ENCODE measurements at places on chromosomes 12 and 14.

DNA sequence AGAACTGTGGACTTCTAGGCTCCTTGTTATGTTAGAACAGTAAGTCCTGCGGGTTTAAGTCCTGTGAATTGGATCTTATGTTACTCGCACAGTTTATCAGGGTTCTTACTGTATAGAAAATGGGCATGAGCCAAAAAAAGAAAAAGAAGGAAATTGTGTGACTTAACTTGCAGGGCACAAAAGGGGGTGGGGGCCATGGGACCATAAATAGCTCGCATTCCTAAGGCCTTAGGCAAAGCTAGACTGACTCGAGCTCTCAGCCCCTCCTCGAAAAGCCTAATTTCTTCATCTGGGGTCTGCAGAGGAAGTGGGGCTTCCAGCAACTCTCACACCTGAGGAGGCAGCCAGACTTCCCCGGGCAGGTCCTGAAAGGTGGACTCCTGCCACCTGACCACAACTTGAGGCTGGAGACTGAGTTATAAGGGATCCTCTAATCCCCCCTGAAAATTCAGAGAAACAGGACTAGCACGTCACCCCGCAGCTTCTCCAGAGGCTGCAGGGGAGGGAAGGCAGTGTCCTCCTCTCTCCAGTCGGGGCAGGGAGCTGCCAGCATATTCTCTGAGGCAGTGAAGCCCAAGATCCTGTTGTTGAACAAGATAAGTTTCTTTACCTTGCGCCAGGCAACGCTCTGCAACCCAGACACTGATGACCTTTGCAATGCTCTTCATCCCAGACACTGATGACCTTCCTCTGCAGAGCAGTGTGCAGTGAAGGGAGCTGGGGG, 280.5 kb downstream of the PCNX1 start:
- no peak for DNase-seq

DNA sequence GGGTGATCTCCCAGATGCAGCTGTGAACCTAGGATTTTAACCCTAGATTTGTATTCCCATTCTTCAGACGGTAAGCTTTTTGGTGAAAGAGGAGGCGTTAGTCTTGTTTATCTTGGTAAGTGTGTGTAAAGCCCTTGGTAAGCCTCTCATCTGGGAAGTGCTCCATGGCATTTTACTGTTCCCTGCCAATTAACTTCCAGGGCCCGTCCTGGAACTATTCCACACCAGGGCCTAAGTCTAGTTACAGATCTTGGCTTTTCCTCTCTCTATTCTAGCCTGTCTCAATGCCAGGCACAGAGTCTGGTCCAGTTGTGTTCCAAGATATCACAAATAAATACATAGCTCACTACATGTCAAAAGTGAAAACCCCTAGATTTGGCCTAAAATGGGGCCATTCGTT, 42.4 kb downstream of the YEATS4 start:
- no peak for DNase-seq

DNA sequence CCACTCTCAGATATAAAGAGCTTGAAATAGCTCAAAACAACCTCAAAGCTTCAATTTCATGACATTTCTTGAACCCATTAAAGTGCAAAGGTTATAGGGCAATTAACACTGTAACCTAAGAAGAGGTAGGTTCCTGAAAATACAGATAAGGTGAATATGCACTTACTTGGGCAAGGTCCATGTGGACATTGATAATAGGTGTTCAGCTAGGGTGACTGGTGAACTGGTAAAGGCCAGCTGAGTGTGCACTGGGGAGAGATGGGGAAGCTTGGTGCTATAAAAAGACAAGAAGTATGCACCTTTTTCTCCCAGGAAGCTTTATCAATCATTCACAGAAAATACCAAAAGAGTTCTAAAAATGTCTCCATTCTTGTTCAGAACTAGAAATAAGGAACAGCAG, 418.6 kb downstream of the SLC16A7 start:
- no peak for DNase-seq

- no peak for DNase-seq
Observed at GRCh38 chr12:60169904-60170303, 574.1 kb downstream of the SLC16A7 start.

- no peak for DNase-seq
Observed at GRCh38 chr14:79084861-79085260, 914.7 kb downstream of the NRXN3 start.
